NCI-H526 (cell line): ENCODE measurements at places on chromosomes 7 and 10.

- no peak for DNase-seq
These were observed 64.0 kb upstream of the FERD3L start for GRCh38 chr7:19209166-19209696.

GRCh38 chr7:801940-802381 lies 30.3 kb upstream of the SUN1 start:
- no peak for DNase-seq

DNA sequence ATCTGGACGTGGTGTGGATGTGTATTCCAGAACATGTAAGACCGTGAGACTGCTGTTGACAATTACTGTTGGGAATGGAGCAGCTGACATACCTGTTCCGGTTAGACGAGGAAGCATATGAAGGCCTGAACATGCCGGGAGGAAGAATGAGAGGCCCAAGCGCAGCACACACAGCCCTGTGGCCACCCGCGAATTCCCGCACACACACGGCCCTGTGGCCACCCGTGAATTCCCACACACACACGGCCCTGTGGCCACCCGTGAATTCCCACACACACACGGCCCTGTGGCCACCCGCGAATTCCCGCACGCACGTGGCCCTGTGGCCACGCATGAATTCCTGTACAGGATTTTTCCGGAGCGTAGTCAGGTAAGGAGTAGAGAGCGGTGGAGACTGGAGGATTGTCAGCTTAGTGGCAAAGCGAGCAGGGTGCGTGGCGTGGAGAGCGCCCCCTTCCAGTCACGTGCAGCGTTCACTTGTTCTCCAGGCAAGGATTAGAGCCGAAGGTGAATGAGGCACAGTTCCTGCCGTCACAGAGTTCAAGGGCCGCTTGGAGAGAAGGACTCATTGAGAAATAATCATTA lies 9.5 kb upstream of the SUN1 start:
- DNase-seq = no peak

DNA sequence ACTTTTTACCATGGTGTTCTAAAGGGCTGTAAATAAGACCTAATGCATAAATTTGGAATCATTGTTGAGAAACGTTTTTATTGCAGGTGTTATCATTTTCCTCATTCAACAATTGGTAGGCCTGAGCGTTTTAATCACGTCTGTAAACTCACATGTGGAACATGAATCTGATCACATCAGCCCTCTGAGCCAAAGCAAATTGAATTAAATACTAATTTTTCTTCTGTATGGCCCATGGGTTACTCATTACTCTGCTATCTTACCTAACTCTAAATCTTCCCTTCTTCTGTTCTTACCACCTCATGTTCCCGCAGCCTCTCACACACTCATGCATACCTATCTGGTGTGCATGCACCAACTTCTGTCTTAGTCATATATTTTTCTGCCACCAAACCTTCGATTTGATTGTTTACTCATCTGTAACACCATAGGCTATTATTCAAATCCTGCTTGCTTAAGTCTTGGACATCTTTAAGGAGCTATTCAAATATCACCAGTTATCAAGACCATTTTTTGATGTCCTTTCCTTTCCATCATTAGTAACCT lies 82.3 kb downstream of the NXPH1 start:
- no peak for DNase-seq

DNA sequence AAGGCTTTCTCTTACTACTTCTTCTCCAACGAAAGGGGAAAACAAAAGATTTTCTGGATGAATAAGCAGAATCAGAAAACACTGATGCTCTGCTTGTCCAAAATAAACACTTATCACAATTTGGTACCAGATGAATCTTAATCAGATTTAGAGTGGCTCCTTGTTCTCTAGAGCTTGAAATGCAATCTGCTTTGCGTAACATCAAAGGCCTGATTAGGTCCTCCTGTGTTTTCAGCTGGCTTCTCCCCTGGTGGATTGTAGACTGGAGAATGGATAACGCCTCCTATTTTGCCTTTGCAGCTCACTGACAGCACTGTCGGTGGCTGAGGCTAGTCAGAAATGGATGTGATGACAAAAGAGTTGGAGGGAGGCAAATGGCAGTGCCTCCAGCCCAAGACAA lies 91.2 kb downstream of the FAM13C start:
- DNase-seq = no peak

DNA sequence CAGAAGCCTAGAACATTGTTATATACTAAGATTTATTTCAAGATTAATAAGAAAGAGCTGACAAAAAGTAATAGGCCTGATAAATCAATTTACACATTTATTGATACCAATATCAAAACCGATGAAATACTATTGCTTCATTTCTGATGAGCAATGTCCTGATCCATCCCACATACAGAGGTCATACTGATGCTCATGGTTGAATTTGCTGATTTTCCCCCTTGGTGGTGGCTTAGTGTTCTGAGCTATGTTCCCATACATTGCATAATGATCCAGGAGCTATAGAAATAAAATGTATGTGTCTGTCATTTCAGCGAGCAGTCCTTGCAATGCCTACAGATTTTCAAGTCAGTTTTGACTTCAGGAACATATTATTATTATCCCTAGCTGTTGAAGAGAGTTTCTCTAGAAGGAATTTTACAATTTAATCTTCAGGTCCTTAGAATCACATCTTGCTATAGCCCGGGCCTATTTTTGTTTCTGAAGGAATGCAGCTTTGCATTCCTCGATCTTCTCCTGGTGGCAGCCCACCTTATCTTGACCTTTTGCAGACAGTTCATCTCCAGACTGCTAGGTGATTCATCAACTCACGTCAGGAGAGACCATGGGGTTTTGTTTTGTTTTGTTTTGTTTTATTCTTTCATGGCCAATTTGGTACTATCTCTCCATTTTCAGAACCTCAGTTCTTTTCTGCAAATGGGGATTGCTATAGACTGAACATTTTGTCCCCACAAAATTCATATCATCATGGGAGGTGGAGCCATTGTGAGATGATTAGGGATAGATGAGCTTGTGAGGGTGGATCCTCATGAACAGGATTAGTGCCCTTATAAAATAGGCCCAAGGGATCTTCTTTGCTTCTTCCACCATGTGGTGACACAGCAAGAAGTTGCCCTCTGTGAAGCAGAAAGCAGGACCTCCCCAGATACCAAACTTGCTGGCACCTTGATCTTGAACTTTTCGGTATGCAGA lies 465.6 kb upstream of the IGFBP3 start:
- DNase-seq = no peak

GRCh38 chr10:29304264-29304994 lies 15.6 kb downstream of the LYZL1 start:
- DNase-seq = peak; percentile 36

- no peak for DNase-seq
These were observed 23.0 kb downstream of the AMZ1 start for GRCh38 chr7:2710901-2711551.

DNA sequence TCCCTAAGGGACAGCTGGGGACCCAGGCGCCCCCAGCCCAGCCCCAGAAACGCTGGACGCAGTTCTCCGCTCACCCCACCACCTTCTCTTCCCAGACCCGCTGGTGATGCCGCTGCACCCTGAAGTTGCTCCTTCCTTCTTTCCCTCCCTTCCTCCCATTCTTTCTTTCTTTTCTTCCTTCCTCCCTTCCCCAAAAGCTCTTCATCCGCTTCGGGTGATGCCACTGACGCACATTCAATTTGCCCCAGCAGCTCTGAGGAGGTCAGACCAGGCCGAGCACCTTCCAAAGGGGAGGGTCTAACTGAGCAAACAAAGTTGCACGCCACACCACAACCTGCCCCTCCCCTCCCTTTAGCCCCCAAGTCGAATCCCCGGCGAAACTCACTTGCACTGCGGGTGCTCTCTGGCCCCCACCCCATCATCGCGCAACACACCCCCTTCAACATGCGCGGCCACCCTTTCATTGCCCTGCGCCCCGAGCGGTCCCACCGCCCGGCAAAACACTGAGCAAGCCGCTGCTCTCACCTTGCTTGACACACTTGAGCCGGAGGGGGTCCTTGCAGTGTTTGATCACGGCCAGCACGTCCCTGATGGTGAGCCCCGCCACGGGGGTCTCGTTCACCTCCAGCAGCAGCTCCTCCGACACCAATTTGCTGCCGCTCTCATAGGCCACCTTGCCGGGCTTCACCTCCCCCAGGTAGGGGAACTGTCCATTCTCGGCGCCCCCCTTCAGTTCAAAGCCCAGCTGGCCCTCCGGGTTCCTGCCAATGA lies 787 bp downstream of the MAGI2 start:
- peak; percentile 51 for DNase-seq

DNA sequence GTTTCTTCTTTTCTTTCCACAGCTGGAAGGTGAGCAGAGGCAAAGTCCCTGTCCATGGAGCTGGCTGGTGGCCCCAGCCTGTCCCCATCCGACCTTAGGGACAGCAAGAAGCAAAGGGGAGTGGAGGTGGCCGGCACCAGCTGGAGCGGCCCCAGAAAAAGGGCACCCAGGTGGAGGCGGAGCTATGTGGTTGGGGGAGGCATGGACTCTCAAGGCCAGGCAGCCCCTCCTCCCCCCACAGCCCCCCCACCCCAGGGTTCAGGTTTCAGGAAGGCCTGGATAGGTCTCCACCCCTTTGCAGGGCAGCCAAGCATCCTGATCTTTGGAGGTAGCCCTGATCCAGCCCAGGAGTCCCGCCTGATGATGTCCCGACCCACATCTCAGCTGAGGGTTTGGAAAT lies at the start of gene SSC4D:
Gene SSC4D (minus strand): TSS at position 161 of the 400 bp plus-strand sequence. CDS start 5,258 bp downstream, outside the sequence.
- DNase-seq = no peak

GRCh38 chr7:17549406-17549805 lies 251.0 kb downstream of the AHR start:
- DNase-seq = no peak

DNA sequence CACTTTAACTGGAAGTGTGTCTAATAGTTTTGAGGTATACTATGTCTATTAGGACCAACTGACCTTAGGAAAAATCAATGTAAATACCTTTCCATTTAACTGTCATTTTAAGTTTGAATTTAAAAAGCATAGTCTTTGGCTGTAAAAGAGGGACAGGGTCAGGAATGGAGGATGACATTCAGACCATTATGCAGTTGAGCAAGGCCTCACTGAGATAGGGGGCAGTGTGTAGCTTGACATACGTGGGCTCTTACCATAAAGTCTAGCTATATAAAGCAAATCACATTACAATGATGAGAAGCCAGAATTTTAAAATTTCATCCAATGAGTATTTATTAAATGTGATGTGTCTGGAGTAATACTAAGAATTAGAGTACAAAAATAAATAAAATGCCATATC lies 17.9 kb downstream of the PALS2 start:
- no peak for DNase-seq
